Left ventricle myocardium superior (tissue), 1 donor: ENCODE measurements at places on chromosomes 1 and 21. TPM values are rescaled to one million over a fixed set of nuclear protein-coding genes. Genes with fewer than 3 reads are reported as not detected.
A peak's percentile ranks its signal among the peaks of the same experiment; 100 is the strongest.

DNA sequence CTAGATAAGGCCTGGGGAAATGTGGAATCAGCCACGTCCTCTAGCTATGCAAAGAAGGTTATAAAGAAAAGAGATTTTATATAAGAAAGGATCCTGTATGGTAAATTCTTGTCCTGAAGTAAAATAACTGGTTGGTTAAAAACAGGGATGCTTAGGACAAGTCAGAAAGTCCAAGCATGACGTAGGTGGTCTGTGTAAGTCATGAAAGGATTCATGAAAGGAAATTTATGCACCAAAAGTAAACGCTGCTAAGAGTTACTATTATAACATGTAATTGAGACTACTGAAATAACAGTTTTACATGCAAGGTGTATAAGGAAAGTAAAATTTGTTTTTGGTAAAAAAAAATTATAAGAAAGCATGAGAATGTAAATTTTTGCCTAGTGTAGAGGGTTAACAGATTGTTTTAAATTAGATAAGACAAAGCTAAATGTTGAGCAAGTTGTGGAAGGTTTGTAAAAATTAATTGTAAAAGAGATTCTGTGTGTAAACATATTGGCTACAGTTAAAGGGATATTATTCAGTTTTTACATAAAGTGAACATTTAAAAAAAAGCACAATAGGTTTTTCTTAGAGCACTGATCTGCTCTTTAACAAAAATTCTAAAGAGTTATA lies 43.9 kb downstream of the PIGK start:
- no peak for DNase-seq

DNA sequence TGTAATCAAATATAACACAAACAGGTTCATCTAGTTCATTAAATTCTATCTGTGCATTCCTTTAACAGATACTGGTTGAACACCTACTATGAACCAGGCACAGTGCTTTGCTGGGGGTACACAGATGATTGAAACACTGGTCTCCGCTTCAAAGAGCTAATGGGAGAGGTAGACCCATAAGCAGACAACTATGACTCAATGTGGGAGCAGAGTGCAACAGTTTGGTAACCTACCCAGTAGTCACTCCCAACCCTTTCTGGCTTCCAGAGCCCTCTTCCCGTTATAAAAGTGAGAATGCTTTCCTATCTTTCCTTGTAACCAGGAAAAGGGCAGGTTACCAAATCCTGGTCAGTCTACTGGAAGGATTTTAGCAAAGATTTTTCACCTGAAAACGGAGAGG lies 8.0 kb upstream of the ETV3 start:
- DNase-seq: no peak

- no peak for DNase-seq
Observed at GRCh38 chr1:151964510-151964909, 29.1 kb downstream of the S100A10 start.

- peak; percentile 56 for DNase-seq
Observed at GRCh38 chr1:24964811-24965570, 34.9 kb upstream of the RUNX3 start.

DNA sequence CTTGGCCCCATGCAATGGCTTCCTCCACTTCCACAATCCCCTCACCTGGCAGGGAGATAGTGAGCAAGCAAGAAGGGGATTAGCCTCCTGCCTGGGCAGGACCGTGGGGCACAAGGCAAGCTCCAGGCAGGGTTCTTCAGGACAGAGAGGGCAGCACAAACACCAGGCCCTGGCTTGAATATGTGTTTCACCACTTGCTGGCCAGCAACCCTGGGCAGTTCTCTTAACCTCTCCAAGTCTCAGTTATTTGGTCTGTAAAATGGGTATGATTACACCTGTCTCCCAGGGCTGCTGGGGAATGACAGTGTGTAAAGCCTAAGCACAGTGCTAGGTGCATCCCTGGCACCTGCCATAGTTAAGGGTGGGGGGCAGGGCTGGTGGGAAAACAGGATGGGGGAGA lies 31.9 kb downstream of the H3-3A start:
- no peak for DNase-seq

DNA sequence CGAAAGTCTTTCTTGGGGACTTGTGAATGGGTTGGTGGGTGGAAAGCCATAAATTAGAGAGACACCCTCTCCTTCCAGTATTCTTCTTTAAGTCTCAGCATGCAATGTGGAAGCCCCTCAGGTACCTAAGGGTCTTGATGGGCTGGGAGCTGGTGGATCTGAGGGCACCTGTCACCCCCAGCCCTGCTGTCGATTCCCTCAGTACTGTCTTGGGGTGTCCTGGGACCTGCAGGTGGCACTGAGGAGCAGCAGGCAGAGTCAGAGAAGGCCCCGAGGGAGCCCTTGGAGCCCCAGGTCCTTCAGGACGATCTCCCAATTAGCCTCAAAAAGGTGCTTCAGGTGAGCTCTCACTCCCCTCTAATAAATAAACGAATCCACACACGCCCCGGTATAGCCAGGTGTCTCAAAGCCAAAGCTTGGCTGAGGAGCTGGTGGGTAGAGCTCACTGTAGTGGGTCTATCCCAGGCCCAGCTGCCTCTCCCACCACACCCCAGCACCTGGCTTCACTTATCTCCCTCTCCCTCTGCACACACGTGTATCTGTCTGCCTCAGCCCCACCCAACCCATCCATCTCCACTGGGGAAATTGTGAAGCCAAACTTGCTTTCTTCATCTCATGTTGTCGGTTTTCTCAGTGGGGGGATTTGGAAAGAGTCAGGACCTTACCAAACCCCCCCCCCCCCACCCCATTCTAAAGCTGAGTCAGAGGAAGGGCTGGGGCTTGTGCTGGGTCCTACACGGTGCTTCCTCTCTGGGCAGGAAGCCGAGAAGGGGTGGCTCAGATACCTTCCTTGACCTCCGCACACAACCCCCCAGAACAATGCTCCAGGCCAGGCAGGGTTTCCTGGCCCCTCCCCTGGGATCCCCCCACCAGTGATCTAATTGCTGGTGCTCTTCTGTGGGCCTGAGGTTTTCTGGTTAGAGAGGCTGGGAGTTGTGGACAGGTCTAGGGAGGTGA lies 1.6 kb downstream of the ADAM15 start:
- peak; percentile 56 for DNase-seq

GRCh38 chr1:95017775-95018174 lies 55.0 kb downstream of the ALG14 start:
- DNase-seq: no peak

DNA sequence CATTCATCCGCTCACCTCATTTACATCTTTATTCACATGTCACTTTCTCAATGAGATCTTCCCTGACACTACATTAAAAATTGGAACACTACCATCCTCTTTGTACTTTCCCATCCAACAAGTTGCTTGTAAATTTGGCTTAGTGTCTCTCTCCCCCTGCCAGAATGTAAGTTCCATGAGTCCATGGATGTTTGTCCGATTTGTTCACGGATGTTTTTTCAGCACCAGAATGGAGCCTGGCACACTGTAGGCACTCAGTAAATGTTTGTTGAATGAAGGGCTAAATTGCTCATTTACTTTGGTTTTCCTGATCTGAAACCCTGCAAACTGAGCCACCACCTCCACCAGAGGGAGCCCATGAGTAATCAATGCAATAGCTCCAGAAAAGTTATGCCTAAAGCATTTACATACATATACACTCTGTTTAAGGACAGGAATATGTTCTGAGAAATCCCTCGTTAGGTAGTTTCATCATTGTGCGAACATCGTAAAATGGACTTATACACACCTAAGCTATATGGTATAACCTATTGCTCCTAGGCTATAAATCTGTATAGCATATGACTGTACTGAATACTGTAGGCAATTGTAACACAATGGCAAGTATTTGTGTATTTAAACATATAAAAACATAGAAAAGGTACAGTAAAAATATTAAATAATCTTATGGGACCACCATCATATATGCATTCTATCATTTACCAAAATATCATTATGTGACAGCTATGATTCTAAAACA lies 2.8 kb upstream of the EYA3 start:
- peak; percentile 75 for DNase-seq

DNA sequence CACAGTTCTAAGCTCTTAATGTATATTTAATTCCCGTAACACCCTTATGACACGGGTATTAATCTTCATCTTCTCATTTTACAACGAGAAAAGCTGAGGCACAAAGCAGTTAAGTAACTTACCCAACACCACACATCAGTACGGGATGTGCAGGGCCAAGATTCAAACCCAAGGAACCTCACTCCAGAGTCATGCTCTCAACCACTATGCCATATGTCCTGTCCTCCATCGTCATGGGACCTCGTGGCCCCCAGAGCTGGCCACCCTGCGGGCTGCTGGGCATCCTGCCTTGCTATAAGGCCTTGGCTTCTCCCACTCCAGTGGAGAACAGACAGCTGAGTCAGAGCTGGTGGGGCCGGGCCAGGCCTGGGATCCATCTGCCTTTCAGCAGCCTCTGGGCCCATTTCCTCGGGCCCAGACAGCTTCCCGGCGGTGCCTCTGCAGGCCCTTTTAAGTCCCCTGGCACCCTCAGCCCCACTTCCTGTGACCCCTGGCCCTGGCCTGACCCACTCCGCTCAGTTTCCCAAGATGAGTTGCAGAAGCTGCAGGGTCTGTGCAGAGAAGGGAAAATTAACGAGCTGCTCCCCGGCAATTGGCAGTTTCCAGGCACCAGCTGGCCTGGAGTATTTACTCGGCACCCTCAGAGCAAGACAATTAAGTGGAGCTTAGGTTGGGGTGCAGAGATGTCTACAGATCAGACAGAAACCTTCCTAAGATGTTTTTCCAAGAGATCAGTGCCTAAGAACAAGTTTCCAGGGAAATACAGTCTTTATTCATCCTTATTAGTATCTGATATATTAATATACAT lies 98.2 kb downstream of the EPHB2 start:
- peak; percentile 79 for DNase-seq

GRCh38 chr1:182069028-182069466 lies 7.5 kb upstream of the ZNF648 start:
- peak; percentile 62 for DNase-seq

DNA sequence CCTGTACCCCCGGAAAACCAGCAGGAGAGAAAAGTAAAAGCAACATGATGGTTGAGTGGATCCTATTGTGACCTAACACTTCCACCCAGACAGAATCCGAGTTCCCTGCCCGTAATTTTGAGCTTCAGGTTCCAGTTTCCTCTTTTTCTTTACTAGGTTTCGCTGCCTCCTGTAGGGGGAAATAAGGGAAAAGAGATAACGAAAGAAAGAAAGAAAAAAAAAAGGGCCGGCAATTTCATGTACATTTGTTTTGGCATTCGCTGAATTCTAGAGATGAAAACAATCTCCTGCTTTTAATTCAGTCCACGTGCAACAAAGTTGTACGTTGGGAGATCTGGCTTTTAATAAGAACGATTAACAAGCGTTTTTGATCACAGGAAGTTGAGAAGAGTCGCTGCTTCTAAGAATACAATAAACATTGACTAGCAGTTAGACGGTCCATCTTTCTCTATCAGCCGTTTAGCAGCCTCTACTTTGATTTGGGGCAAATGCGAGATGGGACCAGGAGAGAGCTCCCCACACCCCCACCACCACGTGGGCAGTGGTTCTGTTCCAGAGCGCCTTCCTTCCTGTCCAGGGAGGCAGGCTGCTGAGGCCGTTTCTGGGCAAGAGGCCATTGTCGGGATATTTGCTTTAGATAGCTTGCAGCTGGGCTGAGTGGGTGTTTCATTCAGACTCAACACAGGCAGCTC lies 155.9 kb upstream of the RUNX1 start:
- peak; percentile 82 for DNase-seq

GRCh38 chr21:44983421-44984206 lies 43.8 kb downstream of the SLX9 start:
- DNase-seq: peak; percentile 20

Gene SCCPDH
- total RNA-seq: 30.8 TPM

Gene ITLN1
- 65.8 TPM for total RNA-seq

Gene NBPF3
- 4.2 TPM for total RNA-seq
